ENCODE measurements at places on chromosomes 5 and 9.

DNA sequence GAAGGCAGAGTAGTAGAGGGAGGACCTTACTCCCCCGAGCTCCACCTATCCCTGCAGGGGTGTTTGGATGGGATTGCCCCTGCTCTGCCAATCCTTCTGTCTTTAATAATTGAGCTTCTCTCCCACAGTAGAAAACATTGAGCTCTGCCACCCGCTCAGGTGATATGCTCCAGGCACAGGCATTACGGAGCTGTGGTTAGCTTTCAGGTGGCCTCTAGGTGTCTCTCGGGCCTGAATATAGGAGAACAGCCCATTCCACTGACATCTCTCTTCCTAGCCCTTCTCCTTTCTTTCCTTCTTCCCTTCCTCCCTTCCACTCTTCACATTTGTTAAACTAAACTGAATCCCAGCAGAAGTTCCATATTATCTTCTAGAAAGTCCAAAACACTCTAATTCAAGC lies 203.4 kb downstream of the SYK start:
- DNase-seq, result no peak

- DNase-seq, result no peak
Observed at GRCh38 chr5:109529987-109530386, 120.2 kb upstream of the PJA2 start.

DNA sequence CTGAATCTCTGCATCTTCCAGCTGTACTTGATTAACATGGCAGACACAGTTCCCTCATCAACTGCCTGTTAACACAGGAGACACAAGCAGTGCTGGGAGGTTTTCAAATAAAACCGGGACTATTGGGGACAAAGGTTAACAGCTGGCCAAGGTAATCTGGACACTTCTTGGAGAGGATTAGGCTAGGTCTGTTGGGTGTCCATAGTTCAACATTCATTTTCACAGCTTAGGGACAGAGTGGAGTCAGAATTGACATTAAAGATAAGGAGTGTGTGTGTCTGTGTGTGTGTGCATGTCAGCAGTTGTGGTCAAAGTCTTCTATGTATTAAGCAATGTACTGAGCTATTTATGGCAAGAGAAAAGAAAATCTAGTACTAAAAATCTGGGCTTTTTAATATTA lies 216.2 kb downstream of the MED10 start:
- DNase-seq, result no peak

GRCh38 chr9:83466351-83466750 lies 71.8 kb downstream of the FRMD3 start:
- no peak for DNase-seq

- no peak for DNase-seq
Observed at GRCh38 chr5:67842806-67843205, 372.8 kb upstream of the PIK3R1 start.

- no peak for DNase-seq
Observed at GRCh38 chr5:174828804-174829510, 104.6 kb downstream of the MSX2 start.

GRCh38 chr5:61180886-61181285 lies 18.6 kb upstream of the SMIM15 start:
- DNase-seq, result no peak

DNA sequence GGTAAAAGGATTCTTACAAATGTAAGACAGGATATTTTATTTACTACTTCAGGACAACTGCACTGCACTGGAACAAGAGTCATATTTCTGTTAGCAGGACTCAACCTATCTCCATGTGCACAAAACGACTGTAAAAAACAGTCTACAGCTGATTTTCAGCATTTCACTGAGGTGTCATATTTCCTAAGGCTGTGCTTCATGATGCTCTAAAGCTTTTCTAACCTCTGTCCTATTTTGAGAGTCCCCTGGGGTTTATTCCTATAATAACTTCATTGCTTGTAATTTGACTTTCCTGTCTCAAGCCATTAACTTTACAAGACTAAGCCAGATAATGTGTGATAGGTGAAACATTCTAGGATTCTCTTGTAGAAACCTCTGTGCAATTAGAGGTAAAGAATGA lies 472.3 kb downstream of the HINT1 start:
- DNase-seq, result no peak

DNA sequence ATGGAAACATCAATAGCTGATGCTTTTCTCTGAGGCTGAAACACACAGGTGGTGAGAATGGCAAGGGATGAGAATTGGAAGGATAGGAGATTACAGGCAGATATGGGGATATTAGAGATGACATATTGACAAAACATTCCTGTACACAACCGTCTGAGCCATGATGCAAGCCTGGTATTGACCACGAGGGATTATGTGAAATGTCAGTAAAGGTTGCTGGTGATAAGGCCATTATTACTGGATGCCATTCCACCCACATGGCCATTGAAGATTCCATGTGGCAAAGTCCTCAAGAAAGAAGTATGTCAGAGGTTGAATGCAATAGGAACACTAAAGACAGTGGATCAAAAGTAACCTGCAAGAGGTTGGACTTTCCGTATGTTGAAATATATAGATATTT lies 15.7 kb downstream of the GRAMD2B start:
- DNase-seq, result no peak

GRCh38 chr5:97425511-97425910 lies 242.5 kb upstream of the RIOK2 start:
- no peak for DNase-seq

DNA sequence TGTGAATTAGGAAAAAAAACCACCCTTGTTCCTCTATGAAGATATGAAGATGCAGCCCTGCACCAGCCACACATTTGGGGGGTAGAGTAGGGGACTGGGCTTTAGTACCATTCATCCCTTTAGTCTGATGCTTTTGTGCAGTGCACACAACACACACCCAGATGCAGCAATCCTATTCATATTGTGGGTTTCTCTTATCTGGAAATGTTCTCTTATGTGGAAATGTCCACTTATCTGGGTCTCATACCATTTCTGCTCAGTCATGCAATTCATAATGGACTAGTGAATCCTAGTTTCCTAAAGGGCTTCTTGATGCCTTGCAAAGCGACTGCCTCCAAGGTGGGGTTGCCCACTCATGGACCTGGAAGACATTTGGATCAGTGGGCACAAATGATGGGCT lies 47.8 kb downstream of the C9orf152 start:
- no peak for DNase-seq

DNA sequence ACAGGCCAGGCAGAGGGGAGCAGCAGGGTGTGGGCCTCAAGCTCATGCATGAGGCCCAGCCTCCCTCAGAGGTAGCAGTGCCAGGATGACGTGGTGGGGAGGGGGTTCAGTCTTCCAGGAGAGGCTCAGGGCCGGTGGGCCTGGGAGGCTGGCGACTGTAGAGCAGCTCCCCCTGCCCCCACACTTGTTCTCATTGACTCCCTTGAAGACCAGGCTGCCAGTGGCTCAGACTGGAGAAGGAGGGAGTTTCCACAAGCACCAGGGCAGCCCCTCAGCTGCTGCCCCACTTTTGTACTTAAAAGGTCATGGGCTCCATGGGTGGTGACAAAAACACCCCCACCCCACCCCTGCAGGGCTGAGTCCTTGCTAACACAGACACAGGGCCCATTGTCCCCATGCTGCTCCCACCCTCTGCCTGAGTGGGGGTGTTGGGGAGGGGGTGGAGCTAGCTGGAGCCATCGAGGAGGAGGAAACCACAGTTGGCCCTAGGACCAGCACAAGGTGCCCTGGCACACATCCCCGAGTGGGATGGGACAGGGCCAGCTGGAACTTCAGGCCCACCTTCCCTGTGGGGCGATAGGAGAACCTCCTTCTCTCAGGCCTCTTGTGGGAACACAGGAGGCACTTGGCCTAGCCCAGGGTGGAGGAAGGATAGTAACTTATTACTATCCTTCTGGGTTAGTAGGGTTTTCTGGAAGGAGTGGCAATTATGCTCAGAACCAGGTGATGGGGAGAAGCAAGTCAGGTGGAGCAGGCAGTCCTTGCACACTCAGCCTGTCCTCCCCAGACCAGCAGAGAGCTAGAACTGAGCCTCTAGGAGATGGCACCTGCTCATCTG lies 10.7 kb downstream of the PDLIM4 start:
- peak; percentile 33 for DNase-seq

- no peak for DNase-seq
Observed at GRCh38 chr5:122377026-122377425, 65.0 kb downstream of the SNCAIP start.

GRCh38 chr9:104527109-104527508 lies at the start of gene OR13C4:
Gene OR13C4 (minus strand): TSS chr9:104527209. CDS start chr9:104527209, 0 bp downstream.
- no peak for DNase-seq

DNA sequence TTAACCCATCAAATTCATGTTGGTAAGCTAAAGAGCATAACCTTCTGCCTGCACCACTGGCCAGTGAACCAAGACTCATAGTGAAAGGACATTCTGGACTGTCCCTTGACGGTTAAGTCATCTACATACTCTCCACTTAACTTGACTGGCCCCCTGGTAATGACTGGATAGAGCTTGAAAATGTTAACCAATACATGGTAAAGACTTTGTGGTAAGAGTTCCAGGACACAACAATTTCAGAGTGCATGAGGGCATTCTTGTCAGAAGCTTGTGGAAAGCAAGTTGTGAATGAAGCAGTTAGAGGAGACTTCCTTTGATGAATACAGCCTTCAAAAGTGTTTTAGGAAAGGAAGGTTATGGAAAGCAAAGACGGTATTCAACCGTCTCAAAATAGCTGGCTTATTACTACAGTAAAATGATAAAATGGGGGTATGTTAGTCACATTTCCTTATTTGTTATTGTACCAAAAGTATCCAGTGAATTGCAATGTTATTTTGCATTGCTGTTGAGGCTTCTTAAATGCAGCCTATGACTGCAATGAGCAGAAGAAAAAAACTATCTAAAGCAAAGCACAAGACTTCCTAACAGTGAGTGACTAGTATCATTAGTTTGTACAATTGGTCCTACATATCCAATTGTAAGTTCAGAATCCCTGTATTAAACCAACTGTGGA lies 47.2 kb upstream of the DAB2 start:
- no peak for DNase-seq

- DNase-seq, result no peak
Observed at GRCh38 chr9:108559432-108559831, 296.4 kb downstream of the ACTL7B start.

- no peak for DNase-seq
Observed at GRCh38 chr5:14035859-14036503, 91.5 kb upstream of the DNAH5 start.

- DNase-seq, result no peak
Observed at GRCh38 chr5:167426501-167426900, 864.9 kb upstream of the WWC1 start.

- DNase-seq, result no peak
Observed at GRCh38 chr9:126650404-126651341, 36.9 kb downstream of the LMX1B start.

- DNase-seq, result peak; percentile 37
Observed at GRCh38 chr9:85741095-85741874, 469 bp downstream of the AGTPBP1 start.

GRCh38 chr5:73469878-73470277 lies 21.3 kb upstream of the FOXD1 start:
- DNase-seq, result no peak

GRCh38 chr5:90558344-90559192 lies at the start of gene ADGRV1:
Gene ADGRV1 (plus strand): TSS chr5:90558797. CDS start chr5:90558896, 99 bp downstream.
- DNase-seq, result peak; percentile 16

DNA sequence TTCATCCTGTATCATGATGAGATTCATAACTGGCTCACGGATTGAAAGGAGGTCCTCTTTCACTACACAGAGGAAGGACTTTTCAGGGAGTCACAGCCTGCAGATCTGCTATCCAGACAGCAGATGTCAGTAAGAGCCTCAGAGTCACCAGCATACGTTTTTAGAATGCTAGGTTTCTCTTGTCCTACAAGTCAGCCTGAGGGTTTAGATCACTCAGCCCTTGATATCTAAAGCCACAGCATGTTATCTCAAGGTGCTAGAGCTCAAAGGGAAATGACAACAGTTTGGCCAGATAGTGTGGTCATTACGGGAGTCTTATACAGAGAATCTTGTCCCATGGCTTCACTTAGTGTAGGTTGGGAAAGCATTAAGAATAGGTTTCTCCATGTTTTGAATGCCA lies 30.9 kb upstream of the SLC46A2 start:
- DNase-seq, result no peak

- DNase-seq, result no peak
Observed at GRCh38 chr5:172035049-172035448, 28.6 kb upstream of the FBXW11 start.

DNA sequence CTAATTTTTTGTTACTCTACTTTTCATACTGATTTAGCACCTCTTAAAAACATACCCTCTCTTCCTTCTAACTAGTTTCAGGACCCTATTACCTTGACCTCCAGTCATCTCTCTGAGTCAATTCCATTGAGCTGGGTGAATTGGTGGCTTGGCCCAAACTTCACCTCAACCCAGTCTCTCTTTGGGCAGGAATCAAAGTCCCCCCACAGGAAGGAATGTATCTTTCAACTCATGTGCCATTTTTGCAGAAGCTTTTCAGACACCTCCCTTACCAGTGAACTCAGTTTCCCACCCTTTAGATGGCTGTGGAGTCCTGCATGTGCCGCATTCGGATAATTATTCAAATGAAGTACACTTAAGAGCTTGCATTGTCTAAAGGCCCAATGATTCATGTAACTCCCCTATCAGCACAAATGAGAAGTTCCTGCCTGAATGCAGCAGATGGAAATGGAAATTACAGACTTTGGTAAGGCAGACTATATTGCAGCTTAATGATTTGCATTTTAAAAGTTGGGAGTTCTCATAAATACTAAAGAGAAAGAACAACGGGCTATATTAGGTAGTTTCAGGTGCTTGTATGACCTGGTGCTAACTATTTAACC lies 693.5 kb downstream of the PTPRD start:
- DNase-seq, result no peak

- no peak for DNase-seq
Observed at GRCh38 chr5:160474084-160474483, 52.4 kb downstream of the PTTG1 start.

- no peak for DNase-seq
Observed at GRCh38 chr5:155066886-155067595, 53.5 kb downstream of the KIF4B start.

GRCh38 chr5:129246088-129246487 lies 151.5 kb downstream of the ISOC1 start:
- DNase-seq, result no peak

DNA sequence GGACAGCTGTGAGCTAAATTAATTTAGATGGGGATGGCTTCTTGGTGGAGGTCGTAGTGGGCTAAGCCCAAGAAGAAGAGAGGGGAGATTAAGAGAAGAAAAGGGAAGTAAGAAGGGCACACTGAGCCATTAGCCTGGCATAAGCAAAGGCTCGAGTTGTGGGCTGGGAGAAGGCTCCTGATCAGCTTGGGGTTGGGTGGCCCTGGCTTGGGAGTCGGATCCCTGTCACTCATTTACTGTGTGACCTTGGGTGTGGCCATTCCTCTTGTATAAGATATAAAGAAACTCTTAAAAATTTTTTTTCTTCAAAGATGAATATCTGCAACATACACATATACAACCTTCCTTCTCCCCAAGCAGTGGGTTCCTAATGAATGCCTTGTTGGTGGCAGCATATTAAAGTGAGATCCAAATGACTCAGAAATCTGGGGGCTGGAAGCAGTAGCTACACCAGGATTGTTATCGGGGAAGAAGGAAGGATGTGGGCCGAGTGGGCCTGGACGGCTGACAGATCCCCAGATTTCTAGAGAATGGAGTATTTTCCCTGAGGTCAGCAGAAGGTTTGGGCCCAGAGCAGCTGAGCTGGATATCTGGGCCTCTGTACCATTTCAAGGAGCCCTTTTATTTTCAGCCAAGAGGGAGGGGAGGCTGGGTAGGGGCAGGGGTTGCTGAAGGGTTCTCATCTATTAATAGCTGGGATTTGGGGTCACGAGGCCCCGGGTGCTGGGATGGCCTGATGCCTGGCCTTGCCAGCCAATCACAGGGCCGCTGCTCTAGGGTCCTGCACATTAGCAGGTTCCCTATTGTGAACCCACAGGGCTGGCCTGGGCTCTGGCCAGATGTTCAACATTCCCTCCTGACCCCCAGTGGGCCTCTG lies 52.1 kb downstream of the PPARGC1B start:
- DNase-seq, result no peak

Measured in substantia nigra (tissue), 51 donors.